ENCODE measurements at places on chromosomes 3 and 15.

- DNase-seq = no peak
These were observed 253.3 kb downstream of the MBNL1 start for GRCh38 chr3:152522036-152522435.

DNA sequence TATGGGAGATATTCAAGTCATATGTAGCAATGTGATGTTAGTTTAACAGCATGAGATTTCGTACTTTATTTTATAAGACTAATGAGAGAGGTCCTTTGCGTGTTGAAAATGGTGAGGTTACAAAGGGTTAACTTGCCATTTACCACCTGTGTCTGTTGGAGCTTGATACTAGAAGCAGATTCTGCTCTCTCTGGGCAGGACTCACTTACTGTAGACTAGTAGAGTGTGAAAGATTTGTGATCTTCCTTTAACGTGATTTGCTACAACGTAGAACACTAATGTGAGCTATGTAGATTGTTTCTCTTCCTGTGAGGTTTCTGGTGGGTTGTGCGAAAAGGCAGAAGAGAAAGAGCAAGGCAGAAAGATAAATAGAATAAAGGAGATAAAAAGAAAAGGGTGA, 1.1 kb downstream of the TP63 start:
- DNase-seq = no peak

- no peak for DNase-seq
These were observed 83.1 kb downstream of the CPN2 start for GRCh38 chr3:194267744-194268653.

DNA sequence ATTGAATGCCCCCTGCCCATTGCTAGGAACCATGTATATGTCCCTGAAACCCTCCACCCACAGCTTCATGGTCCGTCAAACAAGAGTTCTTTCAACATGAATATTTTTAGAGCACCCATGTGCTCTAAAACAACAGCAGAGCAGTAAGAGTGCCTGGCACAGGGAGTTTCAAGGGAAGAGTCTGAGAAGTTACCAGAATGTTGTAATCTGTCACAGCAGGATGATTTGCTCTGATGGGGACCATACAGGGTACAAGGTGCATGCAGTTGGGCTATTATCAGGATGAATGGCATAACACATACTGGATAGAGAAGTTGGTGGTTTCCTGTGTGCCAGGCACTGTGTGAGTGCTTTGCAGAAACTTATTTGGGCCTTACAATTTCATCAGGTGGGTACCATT, 27.8 kb upstream of the FLNB start:
- no peak for DNase-seq

- DNase-seq = no peak
These were observed 7.7 kb upstream of the GRAMD2A start for GRCh38 chr15:72205273-72205672.

DNA sequence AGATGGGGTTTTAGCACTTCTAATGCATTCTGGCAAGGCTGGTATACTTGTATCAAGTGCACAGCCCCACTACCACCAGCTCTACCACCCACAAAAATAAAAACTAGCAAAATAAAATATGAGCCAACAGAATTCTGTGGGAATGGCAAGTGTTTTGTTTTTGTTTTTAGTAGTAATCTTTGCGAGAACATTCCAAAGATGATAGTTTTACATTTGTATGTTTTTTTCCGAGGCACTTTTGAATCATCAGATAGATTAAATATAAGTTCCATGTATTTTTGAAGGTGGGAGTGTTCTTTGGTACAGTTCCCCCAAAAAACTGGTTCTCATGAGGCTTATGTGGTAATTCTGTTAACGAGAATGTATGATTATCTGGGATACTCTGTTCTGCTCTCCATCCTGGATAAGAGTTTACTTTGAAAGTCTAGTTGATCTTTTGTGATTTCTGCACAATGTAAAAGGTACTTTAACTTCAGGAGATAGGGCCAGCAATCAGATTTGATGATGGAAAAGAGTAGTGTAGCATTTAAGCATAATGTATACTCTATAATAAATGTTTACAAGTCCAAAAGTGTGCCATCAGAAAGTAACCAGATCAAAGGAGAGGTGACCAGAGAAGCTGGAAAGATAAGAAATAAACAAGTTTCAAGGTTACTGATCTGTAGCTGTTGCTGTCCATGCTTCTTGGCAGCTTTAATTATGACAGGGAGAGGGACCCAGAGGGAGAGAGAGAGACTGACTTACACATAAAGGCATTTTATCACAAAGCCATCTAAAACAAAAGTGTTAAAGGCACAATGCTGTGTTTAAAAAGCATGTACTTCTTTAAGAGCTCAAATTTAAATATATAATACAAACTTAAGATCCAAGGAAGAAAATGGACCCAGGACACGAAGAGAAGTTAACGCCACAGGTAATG, 130.9 kb downstream of the PGPEP1L start:
- no peak for DNase-seq

- DNase-seq = no peak
These were observed 6.9 kb downstream of the COL7A1 start for GRCh38 chr3:48588230-48588629.

- DNase-seq = no peak
These were observed 498.7 kb downstream of the CNTN6 start for GRCh38 chr3:1591327-1592028.

DNA sequence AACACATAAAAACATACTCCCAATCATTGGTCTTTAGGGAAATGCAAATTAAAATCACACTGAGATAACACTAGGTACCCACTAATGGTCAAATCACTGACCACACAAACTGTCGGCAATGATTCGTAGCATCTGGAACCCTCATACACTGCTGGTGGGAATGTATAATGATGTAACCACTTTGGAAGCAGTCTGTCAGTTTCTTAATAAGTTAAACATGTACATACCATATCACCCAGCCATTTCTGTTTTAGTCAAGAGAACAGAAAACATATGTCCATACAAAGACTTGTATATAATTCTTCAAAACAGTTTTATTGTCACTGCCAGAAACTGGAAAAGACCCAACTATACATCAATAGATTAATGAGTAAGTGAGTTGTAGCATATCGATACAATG, 63.3 kb upstream of the LRRC3B start:
- DNase-seq = no peak

DNA sequence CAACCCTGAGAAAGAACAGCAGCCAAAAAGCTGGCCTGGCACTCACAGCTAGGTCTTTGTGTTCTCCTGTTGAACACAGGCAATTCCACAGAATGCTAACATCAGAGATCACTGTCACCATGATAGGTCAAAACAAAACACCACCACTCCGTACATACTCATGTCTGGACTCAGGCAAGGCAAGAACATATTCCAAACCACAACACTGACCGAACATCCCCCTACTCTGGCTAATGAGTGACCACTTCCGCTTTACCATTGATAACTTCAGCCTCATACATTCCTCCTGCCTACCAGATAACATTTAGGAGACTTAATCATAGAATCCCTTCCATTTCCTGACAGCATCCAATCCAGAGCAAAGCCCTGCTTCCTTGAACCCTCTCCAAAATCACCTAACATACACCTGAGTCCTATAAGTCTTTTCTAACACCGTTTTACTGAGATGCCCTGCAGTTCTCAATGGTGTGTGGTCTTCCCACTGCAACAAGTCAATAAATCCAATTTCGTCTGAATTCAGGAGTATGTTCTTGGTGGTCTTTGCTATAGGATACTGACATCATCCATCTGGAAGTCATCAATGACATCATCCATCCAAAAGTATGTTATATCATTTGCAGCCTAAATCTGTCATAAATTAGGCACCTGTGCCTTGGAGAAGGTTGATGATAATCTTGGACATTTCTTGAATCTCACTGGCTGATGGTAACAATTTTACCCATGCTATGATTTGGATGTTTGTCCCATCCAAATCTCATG, 23.7 kb downstream of the RIOX2 start:
- no peak for DNase-seq

- DNase-seq = no peak
These were observed 21.4 kb downstream of the CCR1 start for GRCh38 chr3:46186471-46187340.

DNA sequence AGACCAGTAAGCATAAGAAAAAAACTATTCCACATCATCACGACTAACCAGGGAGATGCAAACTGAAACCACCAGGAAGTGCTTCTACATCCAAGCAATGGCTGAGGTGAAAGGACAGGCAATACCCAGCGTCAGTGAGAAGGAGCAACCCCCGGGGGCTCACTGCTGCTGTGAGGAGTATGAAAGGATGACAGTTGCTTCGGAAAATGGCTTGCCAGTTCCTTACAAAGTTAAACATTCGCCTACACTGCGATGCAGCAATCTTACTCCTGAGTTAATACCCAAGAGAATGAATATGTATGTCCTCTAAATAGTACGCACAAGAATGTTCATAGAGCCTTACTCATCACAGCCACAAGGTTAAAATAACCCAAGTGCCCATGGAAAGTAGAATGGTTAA, 13.3 kb upstream of the PLXNA1 start:
- DNase-seq = no peak

DNA sequence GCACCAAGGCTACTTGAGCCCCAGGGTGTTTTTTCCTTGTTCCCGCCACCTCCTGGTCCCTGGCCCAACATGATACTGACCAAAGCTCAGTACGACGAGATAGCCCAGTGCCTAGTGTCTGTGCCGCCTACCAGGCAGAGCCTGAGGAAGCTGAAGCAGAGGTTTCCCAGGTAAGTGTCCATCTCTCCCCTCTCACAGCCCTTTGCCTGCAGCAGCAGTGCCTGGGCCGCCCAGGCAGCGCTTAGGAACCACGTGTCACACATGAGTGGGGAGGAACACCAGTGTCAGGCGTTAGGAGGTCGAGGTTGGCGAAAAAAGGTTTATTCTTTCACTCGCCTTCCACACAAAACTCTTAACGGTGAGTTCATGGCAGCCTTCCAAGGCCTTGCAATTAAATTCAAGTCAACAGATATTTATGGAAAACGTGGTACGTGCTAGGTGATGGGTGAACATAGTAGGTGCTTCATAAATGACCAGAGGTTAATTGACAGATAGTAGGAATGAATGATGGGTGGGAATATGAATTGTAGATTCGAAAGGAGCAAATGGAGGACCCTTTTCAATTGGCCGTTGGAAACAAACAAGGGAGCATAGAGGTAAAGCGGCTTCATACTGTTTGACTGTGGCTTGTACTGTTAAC, 486 bp downstream of the CDIN1 start:
- no peak for DNase-seq

Measured in activated CD4-positive, alpha-beta T cell treated with anti-CD3 and anti-CD28 coated beads, Interleukin-2, amount 50 U/mL, for 24 hours (primary cell).